Bronchus fibroblast of lung (primary cell): ENCODE measurements at places on chromosomes 4 and X. TPM values are rescaled to one million over a fixed set of nuclear protein-coding genes. Genes with fewer than 3 reads are reported as not detected.

EMCN gene
- total RNA-seq, result not detected in 2 replicates

TMEM175 gene
- 15.9 and 16.6 TPM in 2 replicates for total RNA-seq

MID1 gene
- 14.6 and 16.8 TPM in 2 replicates for total RNA-seq

MAB21L2 gene
- total RNA-seq, result 0.15 and 0.67 TPM in 2 replicates

GRIA3 gene
- total RNA-seq, result 0.15 TPM in 1 of 2 replicates, not detected in the other

NOA1 gene
- 19.0 and 19.2 TPM in 2 replicates for total RNA-seq

ENOX2 gene
- 5.5 and 5.9 TPM in 2 replicates for total RNA-seq

GSX2 gene
- not detected in 2 replicates for total RNA-seq

SPRY1 gene
- total RNA-seq, result 6.6 and 8.0 TPM in 2 replicates

KIF4A gene
- total RNA-seq, result 17.7 and 17.8 TPM in 2 replicates

RTL5 gene
- 0.84 and 0.89 TPM in 2 replicates for total RNA-seq

EFHC2 gene
- 1.0 and 1.5 TPM in 2 replicates for total RNA-seq

ARHGAP6 gene
- total RNA-seq, result 2.2 and 2.9 TPM in 2 replicates

HOPX gene
- 33.6 and 33.7 TPM in 2 replicates for total RNA-seq

RNF212 gene
- total RNA-seq, result 0.30 and 0.34 TPM in 2 replicates

SPANXA2 gene
- total RNA-seq, result not detected in 2 replicates

SH3RF1 gene
- 11.9 and 12.3 TPM in 2 replicates for total RNA-seq

SPOCK3 gene
- 0.17 and 1.0 TPM in 2 replicates for total RNA-seq

FHIP1A gene
- total RNA-seq, result 0.17 and 0.59 TPM in 2 replicates

SHROOM4 gene
- 0.59 and 0.84 TPM in 2 replicates for total RNA-seq

MND1 gene
- total RNA-seq, result 8.5 and 15.0 TPM in 2 replicates

ARR3 gene
- total RNA-seq, result not detected in 2 replicates

MAGEA1 gene
- total RNA-seq, result not detected in 2 replicates

XAGE1A gene
- total RNA-seq, result not detected in 2 replicates

CHRNA9 gene
- not detected in 2 replicates for total RNA-seq

APELA gene
- total RNA-seq, result not detected in 2 replicates

GPRIN3 gene
- under 0.01 TPM in 2 replicates for total RNA-seq

CENPVL2 gene
- total RNA-seq, result not detected in 2 replicates
